ENCODE measurements at places on chromosomes 1 and 21. TPM values are rescaled to one million over a fixed set of nuclear protein-coding genes. Genes with fewer than 3 reads are reported as not detected.

GRCh38 chr1:224726441-224727182, 110.5 kb downstream of the CNIH3 start:
- DNase-seq = peak; percentile 68

GRCh38 chr1:235854347-235854746, 12.4 kb downstream of the LYST start:
- DNase-seq = no peak

The MOV10 gene
- 35.7 TPM for total RNA-seq

The APCS gene
- not detected for total RNA-seq

Measured in epithelial cell of proximal tubule (primary cell).